ENCODE measurements at places on chromosomes 4 and X.

GRCh38 chr4:48899432-48899749 is 7.2 kb downstream of the OCIAD2 start:
- no peak for DNase-seq

DNA sequence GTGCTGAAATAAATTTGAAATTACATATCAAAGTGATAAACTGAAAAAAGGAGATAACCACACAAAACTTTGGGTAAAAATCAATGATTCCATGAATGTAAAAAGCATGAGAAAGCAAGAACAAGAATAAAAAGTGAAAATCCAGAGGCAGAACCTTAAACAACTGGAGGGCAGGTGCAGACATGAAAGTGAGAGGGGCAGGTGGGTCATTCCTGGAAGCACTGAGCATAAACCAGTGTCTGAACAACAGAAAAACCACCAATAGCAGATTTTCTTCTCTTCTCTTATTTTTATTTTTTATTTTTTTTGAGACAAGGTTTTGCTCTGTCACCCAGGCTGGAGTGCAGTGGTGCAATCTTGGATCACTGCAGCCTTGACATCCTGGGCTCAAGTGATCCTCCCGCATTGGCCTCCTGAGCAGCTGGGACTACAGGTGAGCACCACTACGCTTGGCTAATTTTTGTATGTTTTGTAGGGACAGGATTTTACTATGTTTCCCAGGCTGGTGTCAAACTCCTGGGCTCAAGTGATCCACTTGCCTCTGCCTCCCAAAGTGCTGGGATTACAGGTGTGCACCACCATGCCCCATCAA is 46.8 kb upstream of the GPR78 start:
- DNase-seq: no peak

GRCh38 chr4:139934057-139934707 is 219.8 kb downstream of the MAML3 start:
- DNase-seq: peak; percentile 27

GRCh38 chr4:168560184-168561180 is 63.6 kb downstream of the PALLD start:
- DNase-seq: peak; percentile 84

DNA sequence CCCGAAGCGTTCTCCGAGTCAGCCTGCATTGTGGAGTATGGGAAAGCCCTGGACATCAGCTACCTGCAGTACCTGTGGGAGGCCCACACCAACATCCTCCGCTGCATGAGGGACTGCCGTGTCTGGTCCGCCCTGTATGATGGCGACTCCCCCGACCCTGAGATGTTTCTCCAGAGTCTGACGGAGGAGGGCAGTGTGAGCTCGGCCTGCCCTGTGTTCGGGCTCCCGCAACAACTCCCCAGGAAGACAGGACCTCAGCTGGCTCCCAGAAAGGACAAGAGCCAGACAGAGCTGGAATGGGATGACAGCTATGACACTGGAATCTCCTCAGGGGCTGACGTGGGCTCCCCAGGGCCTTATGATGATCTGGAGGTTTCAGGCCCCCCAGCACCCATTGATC is 111.3 kb downstream of the GATB start:
- no peak for DNase-seq

GRCh38 chrX:47503151-47503550 is 20.1 kb upstream of the ZNF41 start:
- no peak for DNase-seq

Measured in choroid plexus epithelial cell (primary cell).